T-helper 2 cell (primary cell): ENCODE measurements at places on chromosomes 5 and 9.

- no peak for DNase-seq
Observed at GRCh38 chr9:114894609-114895433, 35.6 kb downstream of the TNFSF8 start.

- no peak for DNase-seq
Observed at GRCh38 chr9:37746448-37747270, 6.9 kb upstream of the TRMT10B start.

DNA sequence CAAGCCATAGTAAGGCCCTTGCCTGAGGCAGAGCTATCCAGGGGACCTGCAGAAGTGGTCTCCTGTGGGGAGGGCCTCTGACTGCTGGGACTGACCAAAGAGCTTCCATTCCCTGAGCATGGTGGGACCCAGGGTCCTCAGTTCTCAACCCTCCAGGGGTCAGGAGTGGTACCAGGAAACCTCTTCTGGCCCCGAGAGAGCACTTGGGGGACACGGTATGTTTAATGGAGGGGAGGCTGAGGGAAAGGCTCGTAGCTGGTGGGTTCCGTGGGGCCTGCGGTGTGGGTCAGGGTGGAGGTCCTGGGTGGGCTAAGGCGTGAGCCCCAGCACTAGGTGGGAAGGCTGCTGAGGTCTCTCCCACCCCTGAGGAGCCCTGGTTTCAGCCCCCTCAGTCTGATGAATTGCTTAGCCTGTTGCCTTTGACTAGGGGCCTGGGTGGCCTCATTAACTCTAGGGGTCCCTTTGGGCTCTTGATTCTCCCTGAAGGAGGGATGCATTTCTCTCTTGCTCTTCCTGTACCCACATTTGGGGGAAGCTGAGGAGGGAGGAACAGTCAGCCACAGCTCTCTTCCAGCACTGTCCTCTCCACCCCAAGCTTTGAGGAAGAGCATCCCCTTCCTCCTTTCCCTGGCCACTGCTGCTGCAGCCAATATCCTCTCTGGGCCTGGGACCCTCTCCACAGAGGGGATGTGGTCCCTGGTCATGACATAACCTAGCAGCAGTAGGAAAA lies 34.0 kb downstream of the CSF1R start:
- no peak for DNase-seq

DNA sequence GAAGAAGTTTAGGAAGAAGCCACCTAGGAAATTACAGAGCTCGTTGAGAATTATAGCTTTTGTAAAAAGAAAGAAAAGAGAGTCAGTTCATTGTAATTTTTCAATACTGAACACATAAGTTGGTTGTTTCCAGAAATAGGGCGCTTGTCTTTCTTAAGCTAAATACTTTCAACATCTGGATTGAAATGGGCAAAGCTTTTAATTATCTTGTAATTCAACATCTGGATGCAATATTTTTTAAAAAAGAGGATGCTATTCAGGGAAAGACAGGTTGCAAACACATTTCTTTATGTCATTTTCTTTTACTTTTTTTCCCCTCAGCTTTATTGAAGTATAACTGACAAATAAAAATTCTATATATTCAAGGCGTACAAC lies 100.7 kb upstream of the TRPC7 start:
- no peak for DNase-seq

DNA sequence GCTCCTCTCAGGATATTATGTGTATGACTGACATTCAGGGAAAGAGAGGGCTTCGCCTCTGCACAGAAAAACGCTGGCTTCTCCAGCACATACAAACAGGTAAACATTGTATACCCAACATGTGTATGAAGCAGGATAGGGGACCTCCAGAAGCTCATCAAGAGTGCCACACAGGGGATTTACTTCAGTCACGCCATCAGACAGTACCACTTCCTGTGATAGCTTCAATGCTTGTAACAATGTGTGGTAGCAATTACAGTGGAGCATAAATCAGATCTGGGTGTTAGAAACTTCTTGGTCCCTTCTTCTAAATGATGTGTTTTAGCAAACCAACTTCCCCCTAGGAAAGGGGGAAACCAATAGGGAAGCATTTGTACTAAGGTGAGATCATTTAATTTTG lies 160.8 kb downstream of the TSSK1B start:
- DNase-seq = no peak
